Activated CD4-positive, alpha-beta T cell treated with anti-CD3 and anti-CD28 coated beads for 36 hours (primary cell): ENCODE measurements at places on chromosomes 6 and 20. TPM values are rescaled to one million over a fixed set of nuclear protein-coding genes. Genes with fewer than 3 reads are reported as not detected.

GRCh38 chr6:151616091-151616513 lies 122.3 kb downstream of the CCDC170 start:
- H3K27ac ChIP-seq = no peak overlapping the region
- H3K4me1 ChIP-seq = no peaks in the 10 kb centered on the region
- H3K36me3 ChIP-seq = no peaks in the 10 kb centered on the region
- DNase-seq = no peak
- H3K4me3 ChIP-seq = no peak overlapping the region
- peaks cover 12% of the 10 kb centered on the region for H3K27me3 ChIP-seq

Gene TMEM200A
- 0.21 TPM for total RNA-seq

Gene AGPAT4
- 4.7 TPM for total RNA-seq

- H3K4me3 ChIP-seq = no peak overlapping the region
- H3K27ac ChIP-seq = no peak overlapping the region
Observed at GRCh38 chr6:122733259-122733658, 46.3 kb upstream of the FABP7 start.

Gene ZGPAT
- 21.9 TPM for total RNA-seq

Gene IMPG1
- total RNA-seq = not detected

DNA sequence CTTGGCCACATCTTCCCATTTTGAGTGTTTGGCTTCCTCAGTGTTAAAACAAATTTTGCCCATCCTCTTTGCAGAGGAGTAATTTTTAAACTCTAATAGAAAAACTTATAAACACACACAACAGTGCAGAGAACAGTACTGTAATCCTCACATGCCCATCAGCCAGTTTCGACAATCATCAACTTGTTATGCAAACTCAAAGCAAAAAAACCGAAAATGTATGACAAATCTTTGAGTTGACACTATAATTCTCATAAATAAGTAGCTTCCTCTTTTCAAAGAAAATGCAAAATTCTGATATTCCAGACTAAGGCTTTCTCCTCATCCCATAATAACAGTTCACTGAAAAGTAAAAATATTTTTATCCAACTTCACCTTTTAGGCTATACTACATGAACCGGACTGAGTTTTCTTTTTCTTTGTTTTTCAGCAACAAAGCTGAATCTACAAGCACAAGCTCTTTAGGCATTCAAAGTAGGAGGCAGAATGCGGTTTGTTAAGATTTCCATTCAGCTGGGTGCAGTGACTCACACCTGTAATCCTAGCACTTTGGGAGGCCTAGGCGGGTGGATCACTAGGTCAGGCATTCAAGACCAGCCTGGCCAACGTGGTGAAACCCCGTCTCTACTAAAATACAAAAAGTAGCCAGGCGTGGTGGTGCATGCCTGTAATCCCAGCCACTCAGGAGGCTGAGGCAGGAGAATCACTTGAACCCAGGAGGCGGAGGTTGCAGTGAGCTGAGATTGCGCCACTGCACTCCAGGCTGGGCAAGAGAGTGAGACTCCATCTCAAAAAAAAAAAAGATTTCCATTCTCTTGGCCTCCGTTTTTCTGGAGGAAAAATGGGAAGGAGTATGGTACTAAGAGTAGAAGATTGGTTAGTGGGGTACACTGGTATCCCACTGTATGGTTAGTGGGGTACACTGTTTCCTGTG lies 74.8 kb downstream of the GCNT2 start:
- H3K36me3 ChIP-seq = no peaks in the 10 kb centered on the region
- no peak for DNase-seq
- no peak overlapping the region for H3K4me3 ChIP-seq
- H3K27ac ChIP-seq = no peak overlapping the region
- peaks cover 4% of the 10 kb centered on the region for H3K4me1 ChIP-seq

Gene IL17F
- total RNA-seq = 155 TPM

GRCh38 chr20:54648421-54649142 lies 173.2 kb downstream of the DOK5 start:
- no peak for DNase-seq
- no peak overlapping the region for H3K4me3 ChIP-seq
- no peaks in the 10 kb centered on the region for H3K36me3 ChIP-seq

Gene BPIFB1
- not detected for total RNA-seq

DNA sequence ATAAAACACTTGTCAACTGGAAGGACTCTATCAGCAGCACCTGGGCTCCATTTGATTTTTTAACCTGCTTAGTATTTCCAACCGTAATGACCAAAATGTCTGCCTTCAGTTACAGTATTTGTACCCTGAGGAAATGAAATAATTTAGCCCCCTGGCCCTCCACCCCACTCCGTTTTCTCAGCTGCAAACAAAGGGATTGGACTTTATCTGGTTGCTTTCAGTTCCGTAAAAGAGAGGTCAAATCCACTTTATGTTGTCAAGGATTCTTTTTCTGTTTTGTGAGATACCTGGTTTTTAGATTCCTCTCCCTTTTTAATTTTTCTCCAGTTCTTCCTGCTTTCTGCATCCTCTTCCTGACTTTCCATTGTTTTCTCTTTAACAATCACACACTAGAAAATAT lies 64.4 kb upstream of the BMP2 start:
- no peak overlapping the region for H3K27ac ChIP-seq
- H3K27me3 ChIP-seq = peaks cover 7% of the 10 kb centered on the region
- no peak overlapping the region for H3K4me3 ChIP-seq
- H3K36me3 ChIP-seq = no peaks in the 10 kb centered on the region

- no peaks in the 10 kb centered on the region for H3K36me3 ChIP-seq
- peaks cover 9% of the 10 kb centered on the region for H3K27me3 ChIP-seq
- no peaks in the 10 kb centered on the region for H3K4me1 ChIP-seq
- H3K4me3 ChIP-seq = no peak overlapping the region
- H3K27ac ChIP-seq = no peak overlapping the region
Observed at GRCh38 chr20:58791286-58791685, 59.4 kb downstream of the GNAS-AS1 start.

Gene ARFRP1
- total RNA-seq = 52.0 TPM

GRCh38 chr6:38354905-38355304 lies 284.8 kb downstream of the BTBD9 start:
- H3K27ac ChIP-seq = no peak overlapping the region
- H3K36me3 ChIP-seq = peaks cover 2% of the 10 kb centered on the region
- H3K4me1 ChIP-seq = peaks cover 3% of the 10 kb centered on the region

Gene NKX2-2
- total RNA-seq = not detected

DNA sequence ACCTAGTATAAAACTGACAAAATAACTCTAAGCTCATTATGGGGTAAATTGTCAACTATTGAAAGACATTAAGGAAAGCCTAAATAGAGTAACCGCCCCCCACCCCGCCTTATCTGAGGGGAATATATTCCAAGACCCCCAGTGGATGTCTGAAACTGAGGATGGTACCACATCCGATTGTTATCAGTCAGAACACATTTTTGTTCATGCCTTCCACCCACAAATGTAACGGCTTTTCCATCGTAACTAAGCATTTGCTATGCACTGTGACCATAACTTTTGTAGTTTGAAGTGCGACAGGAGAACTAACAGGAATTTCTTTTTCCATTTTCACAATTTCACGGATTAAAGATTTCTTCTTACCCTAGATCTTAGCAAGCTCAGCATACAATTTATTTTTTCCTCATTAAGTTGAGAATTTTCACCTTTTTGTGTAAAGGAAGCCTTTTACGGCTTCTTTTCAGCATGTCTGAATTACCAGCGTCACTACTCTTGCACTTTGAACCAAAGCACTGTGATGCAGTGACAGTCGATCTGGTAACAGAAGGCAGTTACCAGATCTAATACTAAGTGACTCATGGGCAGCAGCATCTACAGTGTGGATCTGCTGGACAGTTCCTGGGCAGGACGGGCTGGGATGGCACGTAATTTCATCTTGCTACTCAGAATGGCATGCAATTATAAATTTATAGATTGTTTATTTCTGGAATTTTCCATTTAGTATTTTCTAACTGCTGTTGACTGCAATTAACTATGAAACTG lies 11.8 kb downstream of the CFAP61 start:
- no peak for DNase-seq
- H3K36me3 ChIP-seq = no peaks in the 10 kb centered on the region
- no peak overlapping the region for H3K27ac ChIP-seq
- no peaks in the 10 kb centered on the region for H3K4me1 ChIP-seq
- H3K27me3 ChIP-seq = peaks cover 21% of the 10 kb centered on the region
- no peak overlapping the region for H3K4me3 ChIP-seq

- H3K27ac ChIP-seq = peak within 1 kb of the TSS; percentile 94
Observed at GRCh38 chr6:29723262-29723665, at the start of gene HLA-F. HLA-F (plus strand) TSS chr6:29723434; CDS start chr6:29723464, 30 bp downstream.

DNA sequence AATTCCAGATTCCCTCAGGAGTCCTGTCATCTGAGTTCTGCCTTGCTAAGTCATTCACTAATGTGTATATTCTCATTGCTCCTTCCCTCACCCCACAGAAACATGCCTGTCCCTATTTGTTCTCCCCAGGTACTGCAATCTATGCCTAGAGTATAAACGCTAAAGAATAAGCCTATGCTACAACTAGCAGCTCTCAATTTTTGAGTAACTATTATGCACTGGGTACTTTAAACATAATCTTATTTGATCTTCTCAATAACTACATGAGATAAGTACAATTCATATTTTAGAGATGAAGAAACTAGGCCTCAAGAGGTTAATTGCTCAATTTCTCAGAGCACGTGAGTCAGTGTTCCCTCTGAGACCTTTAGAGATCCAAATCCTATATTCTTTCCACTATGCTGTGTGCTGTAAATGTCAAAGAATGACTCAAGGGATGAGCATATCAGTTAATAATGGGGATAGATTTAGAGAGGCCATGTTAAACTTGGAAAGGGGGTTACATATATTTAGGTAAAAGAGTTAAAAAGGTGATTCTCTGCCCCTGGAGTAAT lies 423.8 kb upstream of the ADGRB3 start:
- H3K27ac ChIP-seq = no peak overlapping the region
- no peak overlapping the region for H3K4me3 ChIP-seq
- no peaks in the 10 kb centered on the region for H3K27me3 ChIP-seq
- DNase-seq = no peak
- H3K4me1 ChIP-seq = no peaks in the 10 kb centered on the region
- H3K36me3 ChIP-seq = no peaks in the 10 kb centered on the region

GRCh38 chr6:43200541-43200940 lies 18.5 kb downstream of the CUL9 start:
- peaks cover 30% of the 10 kb centered on the region for H3K36me3 ChIP-seq
- no peak overlapping the region for H3K4me3 ChIP-seq
- no peak overlapping the region for H3K27ac ChIP-seq
- DNase-seq = no peak
- no peaks in the 10 kb centered on the region for H3K4me1 ChIP-seq

Gene ASIP
- not detected for total RNA-seq

- H3K36me3 ChIP-seq = no peaks in the 10 kb centered on the region
- peak; percentile 7 for DNase-seq
- H3K4me3 ChIP-seq = no peak overlapping the region
- peaks cover 3% of the 10 kb centered on the region for H3K4me1 ChIP-seq
- no peak overlapping the region for H3K27ac ChIP-seq
- peaks cover 5% of the 10 kb centered on the region for H3K27me3 ChIP-seq
Observed at GRCh38 chr6:40474937-40475336, 112.2 kb downstream of the LRFN2 start.

DNA sequence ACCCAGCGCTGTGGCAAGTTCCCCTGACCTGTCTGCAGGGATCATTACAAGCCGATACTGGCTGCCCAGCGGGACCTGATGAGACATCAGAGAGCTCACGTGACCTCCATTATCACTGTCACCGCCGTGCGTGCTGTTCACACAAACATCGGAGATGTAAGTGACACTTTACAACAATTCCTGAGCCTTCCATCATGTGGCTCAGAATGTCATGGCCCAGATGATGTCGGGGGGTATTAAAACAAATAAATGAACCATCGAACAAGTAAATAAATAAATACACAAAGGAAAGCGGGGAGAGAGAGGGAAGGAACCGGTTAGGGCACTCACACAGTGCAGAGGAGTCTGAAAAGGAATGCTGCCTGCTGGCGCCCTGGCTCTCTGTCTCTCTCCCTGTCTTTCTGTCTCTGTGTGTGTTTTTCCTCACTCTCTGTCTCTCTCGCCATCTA lies 195.1 kb downstream of the BMP7 start:
- DNase-seq = peak; percentile 18
- peaks cover 34% of the 10 kb centered on the region for H3K27me3 ChIP-seq
- no peak overlapping the region for H3K4me3 ChIP-seq
- H3K4me1 ChIP-seq = peaks cover 2% of the 10 kb centered on the region
- no peak overlapping the region for H3K27ac ChIP-seq
- H3K36me3 ChIP-seq = no peaks in the 10 kb centered on the region

GRCh38 chr20:35994994-35995453 lies 26.6 kb downstream of the CNBD2 start:
- H3K36me3 ChIP-seq = no peaks in the 10 kb centered on the region
- peak; percentile 91 for DNase-seq
- no peak overlapping the region for H3K4me3 ChIP-seq

- peak overlapping the region; percentile 76 for H3K27ac ChIP-seq
- H3K4me3 ChIP-seq = no peak overlapping the region
- DNase-seq = peak; percentile 62
- H3K4me1 ChIP-seq = peaks cover 61% of the 10 kb centered on the region
Observed at GRCh38 chr6:130513770-130514169, 148.0 kb downstream of the TMEM200A start.

Gene GTF3C6
- total RNA-seq = 93.0 TPM

GRCh38 chr20:60036746-60037499 lies 78.7 kb downstream of the CDH26 start:
- H3K36me3 ChIP-seq = peaks cover 1% of the 10 kb centered on the region
- H3K27ac ChIP-seq = no peak overlapping the region
- DNase-seq = no peak
- H3K4me1 ChIP-seq = no peaks in the 10 kb centered on the region
- H3K27me3 ChIP-seq = no peaks in the 10 kb centered on the region
